ENCODE measurements at places on chromosomes 3 and 15.

GRCh38 chr3:197345390-197345789 lies 47.0 kb upstream of the DLG1 start:
- DNase-seq = no peak

DNA sequence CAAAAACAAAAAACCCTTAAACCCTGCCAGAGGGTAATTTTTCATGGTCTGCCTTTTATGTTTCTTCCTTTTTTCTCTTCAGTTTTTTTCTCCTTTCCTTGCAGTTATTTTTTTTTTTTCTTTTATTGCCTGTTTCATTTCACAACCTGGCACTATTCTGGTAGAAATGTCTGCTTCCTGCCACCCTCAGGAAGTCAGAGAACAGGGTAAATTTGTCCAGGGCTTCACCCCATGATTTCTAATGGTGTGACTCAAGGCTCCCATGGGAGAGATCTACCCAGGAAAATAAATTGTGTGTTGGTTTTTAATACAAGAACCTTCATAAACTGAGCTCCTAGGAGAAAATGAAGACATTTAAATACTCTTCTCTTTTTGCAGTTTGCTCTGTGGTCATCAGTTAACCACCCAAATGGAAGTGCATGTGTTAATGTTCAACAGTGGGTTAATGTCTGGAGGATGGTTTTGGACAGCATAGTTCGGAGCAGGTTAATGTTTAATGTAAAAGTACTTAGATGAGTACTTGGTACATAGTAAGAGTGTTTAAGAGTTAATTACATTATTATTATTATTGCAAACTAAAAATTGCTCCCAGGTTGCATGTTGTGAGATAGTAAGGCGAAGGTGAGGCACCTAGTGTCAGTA lies 45.9 kb downstream of the CGNL1 start:
- no peak for DNase-seq

GRCh38 chr3:30504939-30505338 lies 101.5 kb upstream of the TGFBR2 start:
- DNase-seq = no peak

GRCh38 chr15:64029110-64029509 lies 17.2 kb downstream of the DAPK2 start:
- no peak for DNase-seq

- peak; percentile 54 for DNase-seq
Measured at GRCh38 chr3:63993653-63994079, 29.6 kb downstream of the PSMD6 start.

DNA sequence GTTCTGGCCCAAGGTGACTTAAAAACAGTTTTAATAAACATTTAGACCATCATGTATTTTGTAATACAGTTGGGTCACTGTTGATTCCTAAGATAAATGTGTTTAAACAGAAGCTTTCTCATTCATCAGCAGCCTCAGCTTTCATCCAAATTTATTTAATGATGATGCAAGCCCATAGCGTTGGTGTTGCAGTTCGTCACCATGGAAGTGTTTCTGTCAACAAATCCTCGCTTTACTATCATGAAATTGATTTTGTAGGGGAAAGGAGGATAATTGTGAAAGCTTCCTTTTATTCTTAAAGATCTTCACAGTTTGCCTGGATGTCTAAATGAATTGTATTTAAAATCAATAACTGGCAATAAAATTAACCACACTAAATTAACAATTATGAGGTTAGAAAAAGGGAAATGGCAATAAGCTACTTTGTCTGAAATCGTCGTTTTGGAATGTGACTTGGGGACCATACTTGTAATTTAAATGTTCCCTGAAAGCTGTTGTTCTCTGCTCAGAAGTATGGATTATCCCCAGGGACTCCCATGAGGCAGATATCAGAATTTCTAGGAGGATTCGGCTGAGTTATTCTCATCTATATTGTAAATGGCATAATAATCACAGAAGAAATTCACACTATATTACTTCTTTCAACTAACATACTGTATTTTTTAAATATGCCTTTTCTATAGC lies 29.0 kb downstream of the CMSS1 start:
- no peak for DNase-seq

GRCh38 chr3:108271626-108272025 lies 24.7 kb upstream of the HHLA2 start:
- DNase-seq = no peak

GRCh38 chr15:51907136-51907862 lies 64.3 kb downstream of the LEO1 start:
- DNase-seq = no peak

- no peak for DNase-seq
Measured at GRCh38 chr3:151091685-151092345, 6.4 kb downstream of the MED12L start.

DNA sequence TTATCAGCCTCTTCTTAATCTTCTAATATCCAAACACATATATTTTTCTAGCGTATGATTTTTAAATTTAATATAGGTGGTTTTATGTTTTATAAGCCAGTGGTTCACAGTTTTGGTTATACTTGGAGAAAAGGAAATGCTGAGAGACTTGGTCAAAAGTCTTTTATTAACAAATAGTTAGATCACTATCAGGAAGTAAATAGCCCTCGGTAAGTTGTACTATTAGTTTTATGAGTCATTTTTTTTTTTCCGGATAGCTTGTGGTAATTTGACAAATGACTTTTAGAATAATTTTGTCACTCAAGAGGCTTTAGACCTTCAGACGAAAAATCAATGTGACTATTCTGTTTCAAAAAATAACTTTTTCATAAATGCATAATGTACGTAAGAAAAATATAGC lies 232.2 kb upstream of the ROBO1 start:
- no peak for DNase-seq

GRCh38 chr3:55242921-55243320 lies 244.2 kb downstream of the WNT5A start:
- no peak for DNase-seq

GRCh38 chr3:136844724-136845123 lies 17.3 kb upstream of the NCK1 start:
- DNase-seq = no peak

DNA sequence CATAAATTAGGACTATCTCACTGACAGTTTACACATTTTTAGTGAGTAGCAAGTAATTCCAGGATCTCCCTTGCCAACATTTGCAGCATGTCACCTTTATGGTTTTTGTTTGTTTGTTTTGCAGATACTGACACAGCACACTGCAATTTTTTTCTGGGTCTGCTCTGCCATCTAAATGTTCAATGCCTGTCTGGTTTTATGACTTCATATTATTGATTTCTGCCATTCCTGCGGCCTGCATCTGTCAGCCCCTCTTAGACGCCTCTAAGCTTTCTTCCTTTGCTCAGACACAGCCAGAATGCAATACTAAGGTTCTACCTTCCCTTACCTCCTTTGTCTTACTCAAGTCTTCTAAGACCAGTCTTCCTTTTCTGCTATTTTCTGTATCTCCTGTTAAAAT lies 321.2 kb upstream of the AZI2 start:
- no peak for DNase-seq

DNA sequence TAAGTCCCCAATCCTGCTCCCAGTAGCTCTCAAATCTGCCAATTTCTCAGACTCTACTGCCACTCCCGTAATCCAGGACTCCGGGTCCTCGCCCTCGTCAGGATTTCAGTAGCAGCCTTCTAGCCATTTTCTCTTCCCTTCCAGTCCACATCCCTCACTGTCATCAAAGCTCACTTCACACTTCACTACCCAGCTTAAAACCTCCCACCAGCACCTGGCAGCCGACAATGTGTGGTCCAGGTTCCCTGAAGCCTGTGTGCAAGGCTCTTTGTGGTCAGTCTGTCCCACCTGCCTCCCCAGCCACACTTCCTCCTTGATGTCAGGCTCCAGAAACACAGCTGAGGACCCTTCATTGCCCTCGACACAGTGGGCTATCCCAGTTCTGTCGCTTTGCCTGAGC lies 304.5 kb upstream of the ROPN1 start:
- no peak for DNase-seq

DNA sequence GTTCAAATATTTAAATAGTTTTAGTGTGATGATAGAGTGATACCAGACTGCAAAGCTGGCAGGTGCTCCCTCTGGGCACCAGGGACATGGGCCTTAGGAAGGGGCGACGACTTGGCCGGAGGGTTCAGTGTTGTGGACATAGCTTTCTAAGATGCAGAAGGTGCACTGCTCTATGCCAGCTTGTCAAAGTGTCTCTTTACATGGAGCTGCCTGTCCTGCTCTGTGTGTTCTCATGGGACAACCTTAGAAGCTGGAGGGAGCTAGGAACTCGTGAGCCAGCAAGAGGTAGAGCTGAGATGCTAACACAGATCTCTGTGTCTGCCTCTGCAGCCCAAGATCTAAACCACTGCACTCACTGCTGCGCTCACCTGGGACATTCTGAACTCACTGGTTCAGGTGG lies 77.8 kb downstream of the SENP2 start:
- DNase-seq = no peak

DNA sequence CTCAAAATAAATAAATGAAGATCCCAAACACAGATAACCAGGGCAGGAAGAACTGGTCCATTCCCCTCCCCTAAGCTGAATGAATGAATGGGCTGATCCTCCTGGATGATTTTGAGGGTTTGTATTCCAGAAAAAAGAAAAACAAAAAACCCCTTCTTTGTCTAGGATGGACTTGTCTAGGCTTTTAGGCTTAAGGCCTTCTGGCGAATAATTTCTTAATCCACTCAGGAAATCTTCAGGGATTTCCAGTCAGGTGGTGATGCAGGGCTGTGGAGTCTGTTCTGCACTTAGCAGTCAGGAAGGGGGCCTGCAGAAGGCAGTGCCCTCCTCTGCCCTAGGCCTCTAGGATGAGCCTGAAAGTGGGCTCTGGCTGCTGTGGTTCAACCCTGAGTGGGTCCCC lies 52.1 kb downstream of the BDH1 start:
- no peak for DNase-seq

GRCh38 chr3:15032650-15033049 lies 32.5 kb downstream of the MRPS25 start:
- no peak for DNase-seq

GRCh38 chr3:149969110-149969939 lies 1.4 kb downstream of the PFN2 start:
- no peak for DNase-seq

GRCh38 chr3:69972672-69973071 lies 26.9 kb upstream of the SAMMSON start:
- no peak for DNase-seq

GRCh38 chr3:168384990-168385389 lies 289.3 kb upstream of the GOLIM4 start:
- DNase-seq = no peak

DNA sequence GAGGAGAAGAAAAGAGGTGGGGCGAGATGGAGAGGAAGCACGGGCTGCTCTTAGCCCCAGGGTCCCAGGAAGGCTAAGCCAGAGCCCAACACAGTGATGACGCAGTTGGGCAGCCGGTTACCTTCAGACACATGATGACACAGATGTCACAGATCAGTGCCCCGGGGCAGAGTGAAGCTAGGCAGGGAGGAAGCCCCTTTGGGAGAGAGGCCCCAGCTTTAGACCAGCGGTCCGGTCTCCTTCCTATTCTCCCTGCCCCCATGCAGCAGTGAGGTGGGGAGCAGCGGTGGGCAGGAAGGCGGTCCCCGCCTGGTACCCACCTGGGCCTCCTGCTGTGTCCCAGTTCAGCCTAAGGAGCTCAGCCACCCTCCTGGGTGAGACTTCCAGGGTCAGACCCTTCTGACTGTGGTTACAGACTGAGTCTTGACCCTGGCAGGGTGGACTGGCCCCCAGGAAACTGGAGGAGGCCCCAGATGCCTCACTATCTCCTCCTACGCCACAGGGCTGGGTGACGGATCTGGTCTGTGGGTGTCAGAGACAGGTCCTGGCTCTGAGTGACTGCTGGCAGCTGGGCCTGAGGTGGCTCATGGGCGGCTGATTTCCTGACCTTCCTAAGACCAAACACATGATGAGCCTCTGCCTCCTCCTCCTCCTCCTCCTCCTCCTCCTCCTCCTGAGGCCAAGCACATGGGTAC lies 38.8 kb upstream of the LINGO1 start:
- no peak for DNase-seq

DNA sequence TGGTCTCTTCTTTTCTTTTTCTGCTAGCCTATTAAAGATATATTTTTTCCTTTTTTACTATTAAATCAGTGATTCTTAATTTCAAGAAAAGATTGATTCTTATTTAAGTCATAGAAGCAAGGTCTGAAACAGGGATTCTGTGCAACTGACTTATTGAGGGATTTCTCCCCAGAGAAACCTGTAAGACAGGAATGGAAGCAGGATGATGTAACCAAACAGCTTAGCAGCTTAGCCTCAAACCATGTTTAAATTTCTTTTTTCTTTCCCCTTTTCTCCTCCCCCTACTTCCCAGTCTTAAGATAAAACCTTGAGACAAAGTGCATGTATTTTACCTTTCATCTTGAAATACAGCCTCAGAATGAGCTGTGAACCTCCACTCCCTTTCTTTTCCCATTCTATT lies 322.8 kb downstream of the NEK10 start:
- no peak for DNase-seq

DNA sequence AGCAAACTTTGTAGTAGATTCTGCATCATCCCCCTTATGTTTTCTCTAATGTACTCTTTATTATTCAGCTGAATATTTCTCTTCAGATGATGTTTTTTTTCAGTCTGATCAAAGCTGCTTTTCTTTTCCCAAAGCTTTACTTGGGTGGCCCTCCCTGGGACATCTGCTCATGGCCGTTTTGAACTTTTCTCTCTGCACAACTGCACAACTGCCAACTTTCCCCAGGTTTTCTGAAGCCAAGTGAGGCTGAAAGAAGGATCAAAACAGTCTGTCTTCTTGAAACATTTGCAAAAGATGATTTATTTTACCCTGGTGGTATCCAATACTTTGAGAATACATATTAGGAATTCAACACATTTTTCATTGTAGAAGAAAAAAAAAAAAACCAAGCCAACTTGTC lies 43.0 kb downstream of the GASK1A start:
- DNase-seq = no peak

GRCh38 chr3:125002414-125003368 lies 53.1 kb downstream of the HEG1 start:
- DNase-seq = no peak

GRCh38 chr15:80840182-80841130 lies 61.3 kb downstream of the CEMIP start:
- no peak for DNase-seq

DNA sequence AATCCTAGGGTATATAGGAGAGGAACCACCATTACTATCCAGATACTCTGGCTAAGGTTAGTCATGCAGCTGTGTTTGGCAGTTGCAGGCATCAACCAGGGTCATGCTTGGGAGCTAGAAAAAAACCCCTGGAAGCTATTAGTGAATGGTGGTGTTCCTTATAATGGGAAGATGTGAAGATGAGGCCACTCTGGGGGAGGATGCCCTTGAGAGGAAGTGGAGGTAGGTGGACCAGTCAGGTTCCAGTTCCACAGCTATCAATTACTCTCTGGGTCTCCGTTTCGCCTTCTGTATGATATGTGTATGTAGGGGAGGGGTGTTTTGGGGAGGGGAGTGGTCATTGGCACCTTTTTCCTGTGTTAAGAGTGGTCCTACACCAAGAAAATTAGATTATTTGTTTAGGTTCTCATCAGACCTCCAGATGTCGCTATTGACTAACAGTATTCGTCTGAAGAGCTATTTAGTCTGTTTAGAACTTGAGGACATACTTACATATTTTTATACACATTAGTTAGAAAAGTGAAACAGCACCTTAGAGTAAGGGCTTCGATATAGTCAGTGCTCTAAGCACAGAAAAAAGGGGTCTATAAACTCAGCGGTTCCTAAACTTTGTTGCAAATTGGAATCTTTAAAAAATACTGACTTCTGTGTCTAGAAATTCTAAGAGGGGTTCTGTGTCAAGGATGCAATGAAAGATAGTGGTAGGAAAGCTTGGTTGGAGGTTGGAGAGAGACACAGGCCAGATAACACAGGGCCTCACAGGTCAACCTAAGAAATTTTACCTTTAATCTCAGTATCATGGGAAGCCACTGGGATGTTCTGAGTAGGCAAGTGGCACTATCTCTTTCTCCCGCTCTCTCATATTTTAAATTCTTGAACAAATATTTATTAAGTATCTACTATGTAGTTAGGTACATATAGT lies 9.1 kb upstream of the HPS3 start:
- no peak for DNase-seq
